Vagina (tissue), 2 donors: ENCODE measurements at places on chromosomes 7 and 10.
A peak's percentile ranks its signal among the peaks of the same experiment; 100 is the strongest.

GRCh38 chr10:68135922-68136792 lies 26.9 kb downstream of the MYPN start:
- H3K36me3 ChIP-seq: no peaks in the 10 kb centered on the region
- H3K4me3 ChIP-seq: no peak overlapping the region
- peaks cover 15% of the 10 kb centered on the region for H3K4me1 ChIP-seq
- DNase-seq: no peak
- H3K27me3 ChIP-seq: no peaks in the 10 kb centered on the region
- no peak overlapping the region for H3K27ac ChIP-seq

DNA sequence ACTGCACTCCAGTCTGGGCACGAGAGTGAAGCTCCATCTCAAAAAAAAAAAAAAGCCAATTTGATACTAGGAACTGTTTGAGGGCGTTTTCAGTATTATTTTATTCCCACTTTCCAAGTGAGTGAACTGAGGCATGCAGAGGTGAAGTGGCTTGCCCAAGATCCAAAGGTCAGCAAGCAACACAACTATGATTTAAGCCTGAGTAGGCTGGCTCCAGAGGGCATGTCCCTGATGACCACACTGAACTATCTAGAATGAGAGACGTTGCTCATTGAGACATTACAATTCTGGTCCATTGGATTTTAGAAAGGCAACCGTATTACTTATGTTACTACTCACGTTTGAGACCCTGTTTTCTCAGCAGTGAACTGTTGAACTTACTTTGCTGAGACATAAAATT lies 20.8 kb downstream of the KCNMA1 start:
- H3K4me3 ChIP-seq: no peak overlapping the region
- no peak overlapping the region for H3K27ac ChIP-seq
- H3K4me1 ChIP-seq: peaks cover 37% of the 10 kb centered on the region
- DNase-seq: no peak

- no peaks in the 10 kb centered on the region for H3K36me3 ChIP-seq
- no peaks in the 10 kb centered on the region for H3K27me3 ChIP-seq
- H3K4me1 ChIP-seq: peaks cover 32% of the 10 kb centered on the region
- no peak for DNase-seq
- no peak overlapping the region for H3K27ac ChIP-seq
These were observed 47.4 kb upstream of the PRKAR1B start for GRCh38 chr7:774161-775109.

- DNase-seq: no peak
- H3K27me3 ChIP-seq: no peaks in the 10 kb centered on the region
- H3K4me1 ChIP-seq: no peaks in the 10 kb centered on the region
- H3K27ac ChIP-seq: no peak overlapping the region
These were observed 205.2 kb downstream of the SEC23IP start for GRCh38 chr10:120097766-120098165.

- no peak overlapping the region for H3K4me3 ChIP-seq
- no peak overlapping the region for H3K27ac ChIP-seq
- H3K4me1 ChIP-seq: peaks cover 80% of the 10 kb centered on the region
- no peaks in the 10 kb centered on the region for H3K27me3 ChIP-seq
- DNase-seq: no peak
- no peaks in the 10 kb centered on the region for H3K36me3 ChIP-seq
These were observed 13.3 kb downstream of the KMT2E start for GRCh38 chr7:105027176-105027853.

GRCh38 chr7:123643495-123644441 lies 11.9 kb upstream of the LMOD2 start:
- no peak for DNase-seq
- no peak overlapping the region for H3K27ac ChIP-seq
- H3K4me3 ChIP-seq: no peak overlapping the region
- H3K36me3 ChIP-seq: no peaks in the 10 kb centered on the region

- no peaks in the 10 kb centered on the region for H3K27me3 ChIP-seq
- no peaks in the 10 kb centered on the region for H3K36me3 ChIP-seq
- H3K4me1 ChIP-seq: peaks cover 41% of the 10 kb centered on the region
- DNase-seq: no peak
These were observed 21.5 kb downstream of the WASL start for GRCh38 chr7:123727071-123727837.

GRCh38 chr10:68099736-68100135 lies 9.6 kb upstream of the MYPN start:
- DNase-seq: no peak
- H3K4me3 ChIP-seq: no peak overlapping the region

- DNase-seq: peak; percentile 70
- no peaks in the 10 kb centered on the region for H3K4me1 ChIP-seq
- no peak overlapping the region for H3K4me3 ChIP-seq
- no peaks in the 10 kb centered on the region for H3K27me3 ChIP-seq
- H3K36me3 ChIP-seq: no peaks in the 10 kb centered on the region
These were observed 639.6 kb upstream of the FOXK1 start for GRCh38 chr7:4042402-4043045.

DNA sequence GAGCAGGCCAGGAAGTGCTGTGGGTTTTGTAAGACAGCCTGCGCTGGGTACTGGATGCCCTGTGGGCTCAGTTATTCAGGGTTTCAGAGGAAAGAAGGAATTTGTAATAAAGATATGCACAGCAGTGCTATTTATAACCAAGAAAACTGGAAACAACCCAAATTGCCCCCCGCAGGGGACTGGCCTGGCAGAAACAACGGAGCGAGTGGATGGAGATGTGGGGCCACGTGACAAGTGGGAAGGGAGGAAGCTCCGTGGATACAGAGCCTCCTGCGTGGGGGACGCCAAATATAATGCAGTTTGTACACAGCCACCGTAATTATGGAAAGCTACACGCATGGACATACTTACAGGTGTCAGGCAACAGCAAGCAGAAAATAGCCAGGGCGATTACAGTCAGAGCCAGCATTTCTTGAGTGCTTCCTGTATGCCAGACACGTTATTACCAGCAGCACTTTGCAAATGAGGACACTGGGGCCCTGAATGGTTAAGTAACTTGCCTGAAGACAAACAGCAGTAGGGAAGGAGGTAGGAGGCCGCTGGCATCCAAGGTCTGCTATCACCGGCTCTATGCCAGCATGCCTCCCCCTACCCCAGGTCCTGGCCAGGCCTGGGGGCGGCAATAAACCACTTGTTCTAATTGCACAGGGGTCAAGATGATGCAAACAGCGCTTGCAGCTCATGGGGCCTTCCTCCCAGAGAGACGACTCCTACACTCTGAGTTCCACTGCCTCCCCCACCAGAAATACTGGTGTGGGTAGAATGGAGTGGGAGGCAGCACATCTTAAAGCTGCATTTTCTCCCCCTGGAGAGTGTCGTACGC lies 8.7 kb upstream of the CAMK2B start:
- no peaks in the 10 kb centered on the region for H3K27me3 ChIP-seq
- no peak for DNase-seq
- H3K27ac ChIP-seq: no peak overlapping the region
- no peaks in the 10 kb centered on the region for H3K4me1 ChIP-seq
- H3K36me3 ChIP-seq: no peaks in the 10 kb centered on the region

- no peaks in the 10 kb centered on the region for H3K27me3 ChIP-seq
- no peak overlapping the region for H3K27ac ChIP-seq
- H3K4me3 ChIP-seq: no peak overlapping the region
- no peaks in the 10 kb centered on the region for H3K4me1 ChIP-seq
- no peak for DNase-seq
These were observed 184.9 kb downstream of the DNAJB6 start for GRCh38 chr7:157521752-157522151.

DNA sequence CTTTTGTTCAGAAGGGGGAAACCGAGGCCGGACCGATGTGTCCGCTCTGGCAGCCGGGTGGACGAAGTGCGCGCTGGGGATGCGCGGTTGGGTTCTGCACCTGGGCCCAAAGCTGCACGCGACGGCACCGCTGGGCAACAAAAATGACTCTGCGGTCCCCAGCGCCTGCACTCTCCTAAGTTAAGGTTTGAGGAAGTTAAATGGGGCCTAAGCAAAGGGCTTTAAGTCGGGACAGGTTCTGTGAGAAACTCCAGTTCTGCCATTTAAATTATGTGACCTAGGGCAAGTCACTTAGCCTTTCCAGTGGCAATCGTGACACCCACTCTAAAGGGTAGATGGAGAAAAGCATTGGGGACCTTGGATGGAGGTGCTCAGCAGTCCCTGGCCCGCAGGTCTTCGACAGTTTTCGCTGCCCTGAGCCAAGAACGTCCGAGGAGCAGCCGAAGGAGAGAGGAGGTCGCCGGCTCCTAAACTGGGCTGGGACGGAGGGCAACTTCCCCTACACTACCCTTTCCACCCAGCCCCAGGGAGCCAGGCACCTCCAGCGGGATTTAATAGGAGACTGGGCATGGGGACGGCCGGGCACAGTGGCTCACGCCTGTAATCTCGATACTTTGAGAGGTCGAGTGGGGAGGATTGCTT lies 534 bp upstream of the ACBD5 start:
- peak overlapping the region; percentile 85 for H3K4me3 ChIP-seq
- no peaks in the 10 kb centered on the region for H3K27me3 ChIP-seq
- H3K4me1 ChIP-seq: peaks cover 44% of the 10 kb centered on the region
- H3K27ac ChIP-seq: peak overlapping the region; percentile 98
- DNase-seq: peak; percentile 87

DNA sequence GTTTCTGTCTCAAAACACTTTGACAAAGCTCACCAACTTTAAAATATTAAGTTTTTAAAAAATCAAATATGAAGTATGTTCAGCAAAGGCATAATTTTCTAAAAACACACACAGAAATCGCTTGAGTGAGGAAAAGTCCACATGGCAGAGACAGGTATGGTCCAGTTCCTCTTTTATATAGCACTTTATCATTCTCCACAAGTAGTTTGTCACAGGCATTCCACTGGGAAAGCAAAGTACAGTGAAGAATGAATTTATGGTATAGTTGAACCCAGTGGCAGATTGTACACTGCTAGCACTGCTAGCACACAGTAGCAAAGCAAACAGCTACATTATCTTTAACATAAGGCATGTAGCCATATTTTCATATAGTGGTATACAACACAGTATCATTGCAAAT lies 102.3 kb downstream of the HECTD2 start:
- no peaks in the 10 kb centered on the region for H3K27me3 ChIP-seq
- peaks cover 12% of the 10 kb centered on the region for H3K4me1 ChIP-seq
- H3K36me3 ChIP-seq: no peaks in the 10 kb centered on the region
- H3K4me3 ChIP-seq: no peak overlapping the region
- no peak for DNase-seq

DNA sequence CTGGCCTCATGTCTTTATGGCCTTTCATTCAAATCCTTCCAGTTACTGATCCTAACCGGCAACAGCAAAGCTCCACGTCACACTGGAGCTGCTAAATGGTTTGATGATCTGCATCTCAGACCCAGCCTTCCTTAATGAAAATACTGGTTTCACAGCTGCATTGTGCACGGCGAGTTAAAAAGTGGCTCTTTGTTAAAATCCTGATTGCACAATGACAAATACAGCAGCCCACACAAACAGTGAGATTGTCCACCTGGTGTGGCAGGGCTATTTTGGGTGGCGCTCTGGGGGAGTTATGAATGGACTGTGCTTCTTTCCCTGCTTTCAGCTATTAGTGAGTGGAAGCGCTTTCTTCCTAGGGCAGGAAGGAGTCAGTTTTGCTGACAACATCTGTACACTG lies 63.4 kb upstream of the C1QL3 start:
- no peaks in the 10 kb centered on the region for H3K4me1 ChIP-seq
- no peaks in the 10 kb centered on the region for H3K36me3 ChIP-seq
- no peak overlapping the region for H3K27ac ChIP-seq
- H3K27me3 ChIP-seq: no peaks in the 10 kb centered on the region
- no peak for DNase-seq
- H3K4me3 ChIP-seq: no peak overlapping the region

- H3K4me1 ChIP-seq: peaks cover 28% of the 10 kb centered on the region
- H3K36me3 ChIP-seq: no peaks in the 10 kb centered on the region
- no peaks in the 10 kb centered on the region for H3K27me3 ChIP-seq
- DNase-seq: no peak
- no peak overlapping the region for H3K4me3 ChIP-seq
These were observed 25.9 kb downstream of the PRKG1 start for GRCh38 chr10:51100221-51100620.

- DNase-seq: no peak
- H3K27me3 ChIP-seq: no peaks in the 10 kb centered on the region
- no peaks in the 10 kb centered on the region for H3K4me1 ChIP-seq
- no peak overlapping the region for H3K4me3 ChIP-seq
- no peak overlapping the region for H3K27ac ChIP-seq
These were observed 8.0 kb downstream of the DPYSL4 start for GRCh38 chr10:132194726-132195125.

- H3K27ac ChIP-seq: no peak overlapping the region
- H3K27me3 ChIP-seq: no peaks in the 10 kb centered on the region
- DNase-seq: no peak
- H3K4me3 ChIP-seq: no peak overlapping the region
- no peaks in the 10 kb centered on the region for H3K36me3 ChIP-seq
These were observed 160.0 kb upstream of the ZNF804B start for GRCh38 chr7:88599528-88599927.

DNA sequence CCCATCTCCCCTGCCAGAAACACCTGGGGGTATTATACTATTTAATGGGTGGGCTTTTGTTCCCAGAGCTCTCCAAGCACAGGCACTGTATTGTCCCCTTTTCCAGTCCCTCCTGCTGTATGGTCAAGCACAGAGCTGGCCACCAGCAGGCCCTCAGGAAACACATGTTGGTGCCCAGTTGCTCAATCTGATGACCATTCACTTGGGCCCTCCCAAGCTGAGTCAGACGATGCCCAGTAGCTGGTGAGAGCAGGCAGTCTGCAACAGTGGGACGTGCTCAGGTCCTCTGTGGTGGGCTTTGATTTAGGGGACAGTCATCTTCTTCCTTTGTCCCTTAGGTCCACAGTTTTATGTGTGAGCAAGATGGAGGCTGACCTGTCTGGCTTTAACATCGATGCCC lies 11.8 kb downstream of the SFXN2 start:
- no peak for DNase-seq
- no peak overlapping the region for H3K4me3 ChIP-seq
- H3K36me3 ChIP-seq: no peaks in the 10 kb centered on the region
- no peaks in the 10 kb centered on the region for H3K4me1 ChIP-seq
- no peaks in the 10 kb centered on the region for H3K27me3 ChIP-seq

DNA sequence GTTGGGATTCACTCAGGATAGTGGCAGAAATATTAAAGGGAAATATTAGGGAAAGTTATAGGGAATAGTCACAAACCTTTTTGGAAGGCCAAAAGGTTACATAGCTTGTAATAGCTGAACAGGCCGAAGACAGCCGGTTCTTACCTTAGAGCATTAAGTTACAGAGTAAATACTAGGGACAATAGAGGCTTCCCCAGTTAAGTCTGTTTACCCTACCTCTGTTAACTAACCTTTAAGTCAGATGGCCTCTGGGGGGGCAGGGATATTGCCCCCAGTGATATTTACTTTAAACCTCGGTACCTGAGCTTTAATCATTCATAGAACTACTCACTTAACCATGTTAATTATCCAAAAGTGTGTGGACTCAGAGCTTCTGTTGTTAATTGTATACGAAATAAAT lies 7.4 kb downstream of the POLR1F start:
- H3K36me3 ChIP-seq: peaks cover 16% of the 10 kb centered on the region
- H3K27ac ChIP-seq: no peak overlapping the region
- no peak overlapping the region for H3K4me3 ChIP-seq
- H3K4me1 ChIP-seq: peaks cover 2% of the 10 kb centered on the region
- DNase-seq: no peak

- peaks cover 42% of the 10 kb centered on the region for H3K4me1 ChIP-seq
- H3K36me3 ChIP-seq: no peaks in the 10 kb centered on the region
- H3K27ac ChIP-seq: peak overlapping the region; percentile 94
- peak; percentile 93 for DNase-seq
- no peaks in the 10 kb centered on the region for H3K27me3 ChIP-seq
- H3K4me3 ChIP-seq: no peak overlapping the region
These were observed 96.4 kb upstream of the ZMIZ1 start for GRCh38 chr10:78972160-78972946.

GRCh38 chr7:79217468-79217867 lies 236.0 kb downstream of the MAGI2 start:
- no peaks in the 10 kb centered on the region for H3K27me3 ChIP-seq
- H3K27ac ChIP-seq: no peak overlapping the region
- no peaks in the 10 kb centered on the region for H3K36me3 ChIP-seq
- no peak for DNase-seq
- H3K4me1 ChIP-seq: no peaks in the 10 kb centered on the region
